ENCODE measurements at places on chromosomes 13 and 19. TPM values are rescaled to one million over a fixed set of nuclear protein-coding genes. Genes with fewer than 3 reads are reported as not detected.

GRCh38 chr19:8908066-8908465 lies 75.9 kb downstream of the MBD3L1 start:
- DNase-seq = no peak

- DNase-seq = no peak
Observed at GRCh38 chr19:34734537-34735103, 577 bp downstream of the ZNF181 start.

DNA sequence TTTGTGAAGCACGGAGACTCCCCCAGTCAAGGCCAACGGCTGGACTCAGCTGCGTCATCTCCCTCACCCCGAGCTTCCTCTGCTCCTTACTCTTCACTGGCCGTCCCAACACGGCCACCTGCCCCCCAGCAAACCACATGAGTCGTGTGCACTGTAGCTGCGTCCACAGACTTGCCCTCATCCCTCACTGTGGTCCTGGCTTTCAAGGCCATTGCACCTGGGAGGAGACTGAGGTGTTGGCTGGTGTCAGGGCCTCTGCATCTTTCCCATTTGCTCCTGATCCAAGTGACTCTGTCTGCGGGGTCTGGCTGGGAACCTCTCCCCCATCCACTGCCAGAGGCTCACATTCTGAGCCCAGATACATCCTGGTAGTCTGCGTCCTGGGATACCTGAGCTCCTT lies 11.5 kb downstream of the PLPP2 start:
- no peak for DNase-seq

DNA sequence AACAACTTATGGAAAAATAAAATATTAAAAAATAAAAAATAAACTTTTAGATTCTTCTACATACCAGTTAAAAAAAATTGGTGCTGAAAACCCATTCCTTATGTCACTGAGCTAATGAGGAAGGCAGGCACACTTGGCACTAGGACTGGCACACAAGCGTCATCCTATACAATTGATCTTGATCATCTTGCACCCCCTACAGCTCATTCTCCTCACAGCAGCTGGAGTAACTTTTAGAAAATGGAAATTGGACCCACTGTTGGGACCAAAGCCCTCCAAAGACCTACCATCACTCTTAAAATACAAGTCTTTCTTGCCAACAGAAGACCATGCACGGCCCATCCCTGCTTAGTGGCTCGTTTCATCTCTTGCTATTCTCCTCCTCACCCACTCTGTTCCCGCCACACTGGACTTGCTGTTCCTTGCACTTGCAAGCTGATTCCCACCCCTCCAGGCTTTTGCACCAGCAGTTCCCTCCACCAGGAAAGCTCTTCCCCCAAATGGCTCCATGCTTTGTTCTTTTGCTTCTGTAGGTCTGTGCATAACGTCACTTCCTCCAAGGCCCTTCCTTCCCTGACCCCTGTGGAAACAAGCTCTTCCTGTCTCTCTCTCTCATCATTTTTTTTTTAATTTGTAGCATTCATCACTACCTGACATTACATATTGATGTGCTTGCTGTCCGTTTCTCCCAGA lies 11.6 kb downstream of the CTU1 start:
- DNase-seq = no peak

- DNase-seq = no peak
Observed at GRCh38 chr13:100724568-100724967, 50.0 kb upstream of the TMTC4 start.

GRCh38 chr19:12465211-12465610 lies 19.4 kb downstream of the ZNF709 start:
- DNase-seq = no peak

DNA sequence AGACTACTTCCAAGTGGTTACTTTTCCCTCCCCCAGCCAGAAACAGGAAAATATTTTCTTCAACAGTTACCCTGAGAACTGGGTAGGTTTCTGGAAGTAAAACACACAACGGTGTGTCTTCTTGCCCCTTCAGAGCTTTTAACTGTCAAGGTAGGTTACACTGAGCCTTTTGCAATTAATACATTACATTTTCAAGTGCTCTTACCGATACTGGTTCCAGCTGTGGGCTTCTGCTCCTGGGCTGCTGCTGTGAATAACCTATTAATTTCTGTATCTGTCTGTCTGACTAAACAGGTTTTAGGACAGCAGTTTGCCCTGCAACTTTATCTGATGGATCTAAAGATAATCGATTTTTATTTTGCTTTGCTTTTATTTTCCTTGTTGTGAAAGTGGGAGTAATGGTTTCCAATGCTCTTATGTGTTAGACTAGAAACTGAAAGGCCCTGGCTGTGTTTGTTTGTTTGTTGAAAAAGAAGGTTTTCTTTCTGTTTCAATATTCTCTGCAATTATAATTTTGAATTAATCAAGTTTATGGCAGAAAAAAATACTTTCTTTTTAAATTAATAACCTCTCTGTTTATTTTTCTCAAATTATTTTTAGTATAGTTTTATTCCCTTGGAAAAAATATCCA lies 196.7 kb upstream of the SLITRK6 start:
- no peak for DNase-seq

- DNase-seq = no peak
Observed at GRCh38 chr13:26589226-26589625, 31.7 kb downstream of the WASF3 start.

DNA sequence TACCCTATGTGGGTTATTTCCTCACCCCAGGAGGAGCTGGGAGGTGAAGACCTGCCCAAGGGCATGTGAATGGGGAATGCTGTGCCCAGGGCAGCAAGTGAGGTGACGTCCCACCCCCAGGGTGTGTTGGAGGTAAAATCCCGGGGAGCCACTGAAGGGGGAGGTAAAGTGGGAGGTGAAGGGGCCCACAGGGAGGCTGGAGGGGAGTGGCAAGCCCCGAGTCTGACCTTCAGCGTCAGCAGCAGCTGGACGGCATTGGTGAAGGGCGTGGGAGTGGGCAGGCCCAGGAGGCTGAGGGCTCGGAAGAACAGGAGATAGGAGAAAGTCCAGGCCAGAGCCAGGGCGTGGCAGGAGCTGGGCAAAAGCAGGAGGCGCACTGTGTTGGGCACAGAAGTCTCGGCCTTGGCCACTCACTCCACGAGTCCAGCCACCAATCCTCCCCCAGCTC lies 2.4 kb downstream of the MBOAT7 start:
- peak; percentile 50 for DNase-seq

- DNase-seq = no peak
Observed at GRCh38 chr19:18194554-18195238, 1.7 kb downstream of the MPV17L2 start.

GRCh38 chr13:113917594-113918371 lies 53.9 kb upstream of the GAS6 start:
- no peak for DNase-seq

GRCh38 chr19:32166238-32166637 lies 179.2 kb upstream of the ZNF507 start:
- DNase-seq = no peak

DNA sequence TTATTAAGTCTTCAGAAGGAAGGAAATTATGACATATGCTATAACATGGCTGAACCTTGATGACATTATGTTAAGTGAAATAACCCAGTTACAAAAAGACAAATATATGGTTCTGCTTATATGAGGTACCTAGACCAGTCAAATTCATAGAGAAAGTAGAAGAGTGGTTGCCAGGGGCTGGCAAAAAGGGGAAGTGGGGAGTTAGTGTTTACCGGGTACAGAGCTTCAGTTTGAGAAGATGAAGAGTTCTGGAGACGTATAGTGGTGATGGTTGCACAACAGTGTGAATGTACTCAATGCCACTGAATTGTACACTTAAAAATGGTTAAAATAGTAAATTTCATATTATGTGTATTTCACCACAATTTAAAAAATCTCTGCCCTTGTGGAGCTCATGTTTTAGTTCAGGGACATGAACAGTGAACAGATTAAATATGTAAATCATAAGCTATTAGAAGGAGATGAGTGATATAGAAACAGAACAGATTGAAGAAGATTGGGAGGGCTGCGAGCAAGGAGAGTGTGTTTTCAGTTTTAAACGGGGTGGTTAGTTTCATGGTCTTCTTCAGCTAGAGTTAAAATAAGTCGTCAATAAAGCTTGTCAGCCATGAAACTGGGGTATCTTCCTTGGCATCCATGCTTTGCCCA lies 355.2 kb downstream of the KCNRG start:
- no peak for DNase-seq

GRCh38 chr13:32086366-32086765 lies 54.8 kb downstream of the FRY start:
- DNase-seq = no peak

DNA sequence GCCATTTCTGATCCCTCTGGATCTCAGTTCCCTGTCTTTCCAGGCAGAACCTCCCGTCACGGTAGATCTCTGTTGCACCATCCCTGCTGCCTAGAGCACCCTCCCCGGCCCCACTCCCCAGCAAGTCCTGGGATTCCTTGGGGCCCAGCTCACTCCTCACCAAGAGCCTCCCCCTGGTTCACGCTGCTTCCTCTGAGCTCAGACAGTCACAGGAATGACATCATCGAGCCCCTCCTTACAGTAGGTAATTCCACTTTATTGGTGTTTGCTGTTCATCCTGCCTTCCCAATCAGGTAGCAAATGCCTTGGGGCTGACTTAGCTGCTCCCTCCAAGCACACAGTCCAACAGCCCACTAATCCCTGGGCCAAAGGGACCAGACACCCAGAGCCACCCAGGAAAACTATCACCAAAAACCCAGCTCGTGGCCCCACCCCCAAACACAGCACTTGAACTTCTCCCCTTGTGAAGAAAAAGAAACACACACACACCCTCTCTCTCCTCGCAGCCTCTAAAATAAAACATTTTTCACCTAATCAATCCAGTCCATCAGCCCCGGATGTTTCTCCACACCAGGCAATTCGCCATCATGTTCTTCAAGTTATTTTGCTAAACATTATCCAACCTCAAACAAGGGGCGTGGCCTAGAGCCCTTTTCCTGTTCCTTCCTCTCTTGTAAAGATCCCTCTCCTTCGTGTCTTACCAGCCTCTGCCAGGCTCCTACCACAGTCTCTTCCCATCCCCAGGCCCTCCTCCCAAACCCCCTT lies 2.5 kb downstream of the NAPA start:
- DNase-seq = peak; percentile 21

GRCh38 chr19:41398598-41398997 lies 980 bp downstream of the BCKDHA start:
- DNase-seq = no peak

GRCh38 chr13:97027162-97027554 lies 32.9 kb upstream of the OXGR1 start:
- no peak for DNase-seq

GRCh38 chr19:40612831-40613689 lies 11.9 kb downstream of the LTBP4 start:
- DNase-seq = peak; percentile 74

DNA sequence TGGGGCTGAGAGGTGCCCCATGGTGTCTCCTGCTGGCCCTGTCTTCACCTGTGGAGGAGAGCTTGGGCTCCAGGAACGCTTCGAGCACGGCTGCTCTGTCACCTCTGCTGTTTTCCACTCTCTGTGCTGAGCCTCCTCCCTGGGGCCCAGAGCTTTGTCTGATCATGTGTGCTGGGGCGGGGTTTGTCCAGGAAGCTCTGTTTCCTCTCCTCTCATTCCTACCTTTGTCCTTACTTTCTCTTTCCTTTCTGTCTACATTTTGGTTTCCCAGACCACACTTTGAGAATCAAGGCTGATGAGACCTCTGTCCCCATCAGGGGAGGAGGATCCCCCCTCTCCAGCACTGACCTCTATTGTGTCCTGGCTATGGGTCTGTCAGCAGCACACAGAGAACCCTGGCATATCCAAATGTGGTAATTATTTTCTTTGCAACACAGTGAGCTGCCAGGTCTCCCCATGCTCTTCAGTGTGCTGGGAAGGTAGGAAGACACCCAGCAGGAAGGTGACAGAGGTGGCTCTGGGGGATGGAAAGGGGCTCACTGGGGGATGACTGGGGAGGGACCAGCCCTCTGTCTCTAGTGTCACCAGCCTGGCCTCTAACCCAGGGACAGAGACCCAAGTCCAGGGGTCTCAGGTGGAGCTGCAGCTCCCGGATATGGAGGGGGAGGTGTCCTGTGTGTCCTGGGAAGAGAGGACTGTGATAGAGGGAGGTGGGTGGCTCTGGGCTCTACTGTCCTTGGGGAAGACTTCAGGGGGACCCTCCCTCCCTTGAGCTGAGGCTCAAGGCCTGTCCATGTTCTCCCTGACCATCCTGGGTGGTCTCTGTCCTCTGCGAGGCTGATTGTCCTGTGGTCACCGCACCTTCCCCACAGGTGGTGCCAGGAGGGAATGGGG lies at the start of gene CEACAM1:
Gene CEACAM1 (minus strand): TSS at position 128 of the 894 bp plus-strand sequence. CDS start 107 bp downstream, at position 21.
- DNase-seq = no peak

- DNase-seq = no peak
Observed at GRCh38 chr13:48728226-48728625, 74.5 kb downstream of the CYSLTR2 start.

- DNase-seq = no peak
Observed at GRCh38 chr19:46995492-46995891, 24.1 kb upstream of the NPAS1 start.

OR10H1 gene
- not detected for polyA plus RNA-seq

FCAR gene
- polyA plus RNA-seq = not detected

ADGRE3 gene
- not detected for polyA plus RNA-seq

PCDH17 gene
- 0.18 TPM for polyA plus RNA-seq

CDC42EP5 gene
- 4.1 TPM for polyA plus RNA-seq

DIRAS1 gene
- 5.7 TPM for polyA plus RNA-seq

DLL3 gene
- 0.03 TPM for polyA plus RNA-seq

GRK1 gene
- polyA plus RNA-seq = not detected

LIM2 gene
- not detected for polyA plus RNA-seq

LRRC63 gene
- polyA plus RNA-seq = 0.04 TPM

C3 gene
- 88.8 TPM for polyA plus RNA-seq

CGB5 gene
- 0.06 TPM for polyA plus RNA-seq
